ENCODE measurements at places on chromosomes 12 and 14.

GRCh38 chr12:100448656-100449055 is 25.0 kb upstream of the NR1H4 start:
- DNase-seq, result no peak

GRCh38 chr14:56059054-56059453 is 59.2 kb upstream of the PELI2 start:
- no peak for DNase-seq

- DNase-seq, result no peak
Measured at GRCh38 chr14:69580009-69580577, 5.4 kb upstream of the CCDC177 start.

DNA sequence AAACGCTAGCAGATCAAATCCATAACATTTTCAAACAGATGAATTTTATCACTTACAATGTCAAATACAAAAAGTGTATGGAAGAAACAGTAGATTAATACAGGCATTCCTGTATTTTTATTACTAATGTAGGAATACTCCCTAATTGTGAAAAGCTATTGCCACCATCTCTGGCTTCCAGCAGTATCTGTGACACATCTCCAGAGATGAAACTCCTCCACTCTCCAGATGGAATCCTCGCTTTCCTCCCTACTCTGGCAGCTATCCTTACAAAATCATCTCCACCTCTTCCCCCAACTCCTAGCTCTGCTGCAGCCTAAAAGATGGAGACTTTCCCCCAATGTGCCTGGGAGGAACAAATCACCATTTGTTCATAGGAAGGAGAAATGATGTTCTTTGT is 211.4 kb downstream of the SSPN start:
- DNase-seq, result no peak

DNA sequence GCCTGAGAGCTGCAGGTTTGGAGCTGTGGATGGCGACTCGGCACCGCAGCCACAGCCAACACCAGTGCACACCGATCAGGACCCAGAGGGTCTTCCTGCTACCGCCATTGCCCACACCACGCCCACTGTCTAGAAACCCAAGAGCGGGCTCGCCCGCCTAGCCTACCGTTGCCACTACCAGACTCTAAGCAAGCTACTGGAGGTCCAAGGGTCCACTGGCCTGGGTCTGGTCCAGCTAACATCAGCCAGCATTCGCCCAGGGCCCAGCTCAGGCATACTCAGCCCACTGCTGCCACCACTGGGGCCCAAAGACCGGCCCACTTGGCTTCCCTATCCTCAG is 30.5 kb upstream of the MON2 start:
- no peak for DNase-seq

DNA sequence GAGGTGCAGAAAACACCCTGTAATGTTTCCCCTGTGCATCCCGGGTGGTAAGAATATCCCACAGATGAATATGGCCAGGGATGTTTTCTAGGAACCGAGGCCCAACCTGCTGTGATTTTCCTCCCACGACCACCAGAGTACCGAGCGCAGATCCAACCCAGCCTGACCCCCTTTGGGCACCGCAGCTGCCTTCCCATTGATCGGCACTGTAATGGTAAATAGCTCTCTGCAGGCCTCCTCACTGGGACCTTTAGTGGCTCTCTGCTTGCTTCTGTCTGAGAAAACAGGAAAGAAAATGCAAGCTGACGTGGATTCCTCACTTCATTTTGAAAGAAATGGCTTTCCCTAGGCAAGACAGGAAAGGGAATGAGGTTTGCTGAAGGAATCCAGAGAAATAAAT is 2.4 kb upstream of the RAB15 start:
- no peak for DNase-seq

DNA sequence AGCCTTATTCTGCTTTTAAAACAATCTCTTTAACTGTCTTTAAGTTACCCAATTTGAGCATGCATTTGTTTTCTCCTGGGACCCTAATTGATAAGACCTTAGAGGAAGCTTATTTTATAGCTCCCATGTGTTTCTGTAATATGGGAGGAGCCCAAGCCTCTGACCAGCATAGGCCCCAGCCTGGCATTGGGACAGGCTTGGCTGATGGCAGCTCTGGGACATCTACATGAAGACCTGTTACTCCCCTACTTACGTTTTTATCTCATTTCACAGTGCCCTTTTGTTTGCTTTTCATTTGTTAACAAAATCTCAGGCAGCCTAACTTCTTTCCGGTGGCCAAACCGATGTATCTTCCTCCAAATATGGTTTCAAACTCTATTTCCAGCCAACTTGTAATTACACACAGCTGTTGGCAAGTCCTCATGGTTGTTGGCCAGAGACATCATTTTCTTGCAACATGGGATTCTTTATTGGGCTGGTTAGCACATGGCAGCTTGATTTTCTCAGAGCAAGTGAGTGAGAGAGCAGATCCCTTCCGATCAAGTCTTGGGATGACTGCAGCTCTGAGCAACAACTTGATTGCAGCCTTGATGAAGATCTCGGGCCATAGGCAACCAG is 1117.5 kb downstream of the AACS start:
- no peak for DNase-seq

DNA sequence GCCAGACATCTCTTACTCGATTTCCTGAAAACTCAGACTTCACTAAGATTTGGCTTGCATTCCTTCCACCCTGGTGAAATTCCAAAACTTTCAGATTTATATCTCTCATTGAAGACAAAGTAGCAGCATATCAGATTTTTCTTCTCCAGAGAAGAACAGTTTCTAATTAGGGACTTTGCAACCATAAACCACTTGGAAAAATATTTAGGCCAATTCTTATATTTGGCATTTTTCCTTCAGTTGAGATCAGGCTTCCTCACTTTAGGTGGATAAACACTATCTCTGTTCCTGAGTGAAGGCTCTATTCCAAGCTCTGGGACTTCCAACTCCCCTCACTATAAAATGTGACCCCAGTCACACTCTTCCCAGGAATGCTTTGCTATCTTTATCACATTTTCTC is 1434.3 kb upstream of the FLRT2 start:
- DNase-seq, result no peak

GRCh38 chr12:46549527-46550265 is 177.1 kb upstream of the SLC38A2 start:
- DNase-seq, result no peak

DNA sequence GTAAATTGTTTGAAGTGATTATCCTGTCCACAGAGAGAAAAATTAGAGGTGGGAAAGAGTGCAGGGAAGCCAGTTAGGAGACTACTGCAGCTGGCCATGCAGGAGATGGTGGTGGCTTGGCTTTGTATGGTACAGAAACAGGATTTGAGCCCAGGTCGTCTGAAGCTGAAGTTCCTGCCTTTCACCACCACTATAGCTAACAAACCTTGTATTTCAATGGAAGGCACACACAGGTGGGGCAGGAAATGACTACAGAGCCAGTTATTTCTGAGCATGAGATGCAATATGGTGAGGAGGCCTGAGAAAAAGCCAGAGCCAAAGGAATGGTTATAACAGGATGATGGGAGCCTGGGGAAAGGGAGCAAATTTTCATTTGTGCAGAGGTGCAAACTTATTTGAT is 103.9 kb downstream of the BTG1 start:
- no peak for DNase-seq

DNA sequence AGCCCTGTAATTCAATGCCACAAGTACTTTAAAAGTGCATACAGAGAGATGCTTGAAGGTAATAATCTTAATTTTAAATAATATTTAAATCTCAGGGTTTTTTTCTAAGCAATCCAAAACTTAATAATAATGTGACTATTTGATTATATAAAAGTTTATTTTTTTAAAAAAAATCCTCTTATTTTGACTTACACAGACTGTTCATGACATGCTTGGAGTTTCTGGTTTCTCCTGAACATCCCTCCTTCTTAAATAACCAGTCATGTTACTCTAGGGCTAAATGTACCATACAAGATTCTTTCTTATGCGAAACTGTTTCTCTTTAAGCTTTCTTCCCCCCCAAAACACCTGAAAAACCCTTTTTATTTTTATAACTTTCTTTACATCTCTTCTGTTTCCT is 58.2 kb upstream of the SLC2A13 start:
- no peak for DNase-seq

DNA sequence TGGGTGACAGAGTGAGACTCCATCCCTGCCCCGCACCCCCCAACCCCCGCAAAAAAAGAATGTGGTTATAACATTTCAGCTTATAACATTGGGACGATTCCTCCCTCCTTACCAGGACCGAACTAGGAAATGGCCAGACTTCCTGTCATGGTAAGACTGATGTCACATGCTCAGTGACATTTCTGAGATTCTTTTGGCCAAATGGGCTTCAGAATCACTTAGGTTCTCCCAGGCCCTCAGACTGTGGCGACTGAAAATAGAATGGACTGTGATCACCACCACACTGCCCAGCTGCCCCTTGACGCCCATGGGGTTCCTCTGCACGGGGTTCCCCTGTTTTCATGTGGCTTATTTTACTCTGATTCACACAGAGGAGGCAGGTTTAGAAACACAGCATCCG is 115.0 kb upstream of the EVL start:
- DNase-seq, result no peak

GRCh38 chr12:12917517-12917916 is 26.2 kb downstream of the GPRC5A start:
- no peak for DNase-seq

DNA sequence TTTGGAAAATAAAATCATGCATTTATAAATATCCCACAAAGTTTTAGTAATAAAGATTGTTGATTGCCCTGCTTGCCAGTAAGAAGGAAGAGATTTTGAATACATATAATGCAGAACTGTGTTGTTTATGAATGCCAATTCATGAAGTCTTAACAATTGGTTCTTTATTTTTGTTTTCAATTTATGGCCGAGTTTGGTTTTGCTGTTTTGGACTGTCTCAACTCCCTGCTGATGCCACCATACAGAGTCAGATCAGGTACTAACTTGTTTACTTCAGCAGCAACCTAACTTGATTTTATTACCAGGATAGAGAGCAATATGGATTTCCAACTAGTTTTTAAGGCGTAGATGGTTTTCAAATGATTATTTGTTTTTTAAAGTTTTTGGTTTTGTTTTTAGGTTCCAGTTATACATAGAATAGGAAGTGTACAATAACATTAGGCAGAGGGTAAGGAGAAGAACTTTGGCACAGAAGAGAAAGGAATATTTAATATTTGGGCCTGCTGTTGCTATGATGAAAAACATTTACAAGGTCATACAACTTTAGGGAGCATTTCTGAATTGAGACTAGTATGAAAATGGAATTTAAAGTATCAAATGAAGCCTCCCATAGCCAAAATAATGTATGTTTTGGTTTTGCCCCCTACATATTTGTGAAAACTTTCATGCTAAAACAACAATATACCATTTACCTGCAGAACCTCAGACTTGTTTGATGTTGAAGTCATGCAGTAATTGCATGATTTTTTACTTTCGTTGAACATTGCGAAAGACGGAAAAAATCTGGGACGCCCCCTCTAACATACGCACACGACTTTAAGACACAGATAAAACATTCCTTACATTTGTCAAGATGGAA is 904 bp upstream of the FAM177A1 start:
- DNase-seq, result no peak

DNA sequence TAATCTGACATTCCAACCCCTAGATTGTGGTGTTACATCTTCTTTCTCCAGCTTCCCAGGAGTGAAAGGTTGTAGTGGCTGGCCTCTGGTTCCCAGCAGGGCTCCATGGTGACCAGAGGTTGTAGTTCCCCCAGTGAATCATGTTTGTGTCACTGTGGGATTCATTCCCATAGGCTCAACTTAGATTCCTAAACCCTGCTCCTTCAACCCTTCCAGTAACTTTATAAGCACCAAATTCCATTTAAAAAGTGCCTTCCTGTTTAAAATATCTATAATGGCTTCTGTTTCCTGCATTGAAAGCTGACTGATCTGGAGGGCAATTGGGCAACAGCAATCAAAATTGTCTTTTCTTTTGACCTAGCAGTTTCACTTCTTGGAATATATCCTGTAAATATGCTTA is 40.5 kb upstream of the TBC1D15 start:
- no peak for DNase-seq

GRCh38 chr14:93522221-93522620 is 91.5 kb downstream of the UNC79 start:
- no peak for DNase-seq

GRCh38 chr12:117645473-117645872 is 284.0 kb upstream of the NOS1 start:
- DNase-seq, result no peak

- no peak for DNase-seq
Measured at GRCh38 chr12:2348482-2348852, 295.7 kb downstream of the CACNA1C start.
